A549 treated with dexamethasone at 1 μM for 4 hours (cell line): ENCODE measurements at places on chromosomes 16 and 17. TPM values are rescaled to one million over a fixed set of nuclear protein-coding genes. Genes with fewer than 3 reads are reported as not detected.

The ITGAX gene
- 0.76 to 1.8 TPM (median 1.0 TPM) in 5 replicates for total RNA-seq

The ADAD2 gene
- 0.05 to 0.12 TPM in 2 of 5 replicates, not detected in the others for total RNA-seq

The KRT26 gene
- total RNA-seq, result not detected in 5 replicates

The CHST5 gene
- 0.05 to 0.11 TPM (median 0.10 TPM) in 3 of 5 replicates, not detected in the others for total RNA-seq

The TMEM92 gene
- 14.9 to 17.9 TPM (median 16.1 TPM) in 5 replicates for total RNA-seq

The C16orf74 gene
- 11.6 to 14.9 TPM (median 13.1 TPM) in 5 replicates for total RNA-seq

The BAIAP2 gene
- 115 to 153 TPM (median 142 TPM) in 5 replicates for total RNA-seq

The TEKT1 gene
- 0.05 to 0.18 TPM (median 0.07 TPM) in 5 replicates for total RNA-seq

The DPEP2 gene
- total RNA-seq, result not detected in 5 replicates

The CDT1 gene
- total RNA-seq, result 21.2 to 32.5 TPM (median 30.5 TPM) in 5 replicates

The SCARF1 gene
- 0.14 to 0.29 TPM (median 0.21 TPM) in 5 replicates for total RNA-seq

The TBC1D26 gene
- total RNA-seq, result not detected in 5 replicates
